CD4-positive, CD25-positive, alpha-beta regulatory T cell (primary cell): ENCODE measurements at places on chromosomes 12 and 14. TPM values are rescaled to one million over a fixed set of nuclear protein-coding genes. Genes with fewer than 3 reads are reported as not detected.

The SPIC gene
- not detected for total RNA-seq

The OVCH1 gene
- total RNA-seq = not detected

The CCDC175 gene
- total RNA-seq = 0.22 TPM

The HHIPL1 gene
- not detected for total RNA-seq

The TDRD9 gene
- 0.37 TPM for total RNA-seq

The SCARB1 gene
- 1.2 TPM for total RNA-seq

The KLHDC1 gene
- 3.1 TPM for total RNA-seq

The RBM19 gene
- 66.2 TPM for total RNA-seq

The CELA1 gene
- not detected for total RNA-seq

The CATSPERB gene
- 2.7 TPM for total RNA-seq

DNA sequence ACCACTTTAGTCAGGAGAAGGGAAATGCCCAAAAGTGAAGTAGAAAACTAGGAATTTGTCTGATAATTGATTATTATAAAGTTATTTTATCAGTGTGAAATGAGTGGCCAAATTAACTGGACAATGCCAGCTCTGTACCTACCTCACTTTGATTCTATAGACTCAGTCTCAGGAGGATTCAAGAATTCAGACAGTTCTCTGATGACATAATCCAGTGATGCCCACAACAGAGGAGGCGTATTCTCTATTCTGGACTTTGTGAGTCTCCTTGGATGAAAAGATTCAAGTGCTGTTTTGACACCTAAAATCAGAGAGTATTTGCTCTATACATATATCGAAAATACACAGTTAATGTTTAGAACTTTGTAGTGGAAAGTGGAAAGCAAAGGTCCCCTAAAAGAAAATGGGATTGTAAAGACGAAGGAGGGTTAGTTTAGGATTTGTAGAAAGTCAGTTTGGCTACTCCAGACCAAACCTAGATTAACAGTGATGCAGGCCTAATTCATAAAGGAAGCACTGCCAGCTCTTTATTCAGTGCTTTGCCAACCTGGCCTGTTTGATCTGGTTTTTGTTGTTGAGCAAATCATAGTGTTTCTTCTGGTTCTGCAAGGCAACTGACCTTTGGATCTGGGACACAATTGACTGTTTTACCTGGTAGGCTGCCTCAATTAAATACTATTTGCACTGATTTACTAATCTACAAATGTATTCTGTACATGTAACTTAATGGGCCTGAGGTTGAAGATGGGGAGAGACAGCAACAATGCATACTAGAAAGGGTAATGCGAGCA, 67.4 kb downstream of the DAD1 start:
- DNase-seq = no peak

DNA sequence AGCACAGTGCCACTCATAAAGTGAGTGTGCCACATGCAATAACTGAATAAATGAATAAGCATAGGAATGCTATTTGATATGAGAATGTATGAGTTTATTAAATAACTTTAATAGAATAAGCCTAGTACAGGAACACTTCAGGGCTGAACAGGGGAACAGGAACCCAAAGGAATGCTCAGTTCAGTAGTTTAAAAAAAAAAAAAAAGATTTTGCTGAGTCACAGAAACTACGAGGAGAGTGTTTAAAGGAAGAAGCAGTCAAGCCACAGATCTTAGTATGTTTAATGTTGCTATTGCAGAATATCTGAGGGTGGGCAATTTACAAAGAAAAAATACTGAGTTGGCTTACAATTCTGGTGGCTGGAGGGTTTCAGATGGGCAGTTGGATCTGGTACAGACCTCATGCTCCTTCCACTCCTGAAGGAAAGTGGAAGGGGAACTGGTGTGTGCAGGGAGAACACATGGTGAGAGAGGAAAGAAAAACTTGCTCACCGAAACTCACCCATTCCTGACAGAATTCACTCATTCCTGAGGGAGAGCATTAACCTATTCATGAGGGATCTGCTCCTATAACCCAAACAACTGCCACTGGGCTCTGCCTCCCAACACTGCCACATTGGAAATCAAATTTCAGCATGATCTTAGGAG, 880.3 kb upstream of the MGAT4C start:
- DNase-seq = no peak

GRCh38 chr14:72311516-72311915, 379.3 kb downstream of the RGS6 start:
- no peak for DNase-seq

DNA sequence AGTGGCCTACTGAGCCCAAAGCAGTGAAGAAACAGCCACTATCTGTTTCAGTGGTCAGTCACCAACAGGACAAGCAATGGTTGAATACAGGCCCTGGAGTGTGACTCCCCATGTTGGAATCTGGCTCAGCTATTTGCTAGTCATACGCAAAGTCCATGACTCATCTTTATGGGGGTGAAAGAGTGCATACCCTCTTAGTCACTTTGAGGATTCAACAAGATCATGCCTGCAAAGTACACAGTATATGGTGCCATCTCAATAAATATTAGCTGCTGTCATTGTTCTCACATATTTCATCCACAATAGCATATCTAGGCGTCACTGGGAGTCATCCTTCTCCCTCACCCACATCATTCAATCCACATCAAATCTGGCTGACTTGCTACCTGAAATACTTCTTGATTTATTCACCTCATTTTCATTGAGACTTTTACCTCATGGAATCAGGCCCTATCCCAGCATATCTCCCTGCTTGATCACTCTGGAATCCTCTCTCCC, 26.4 kb upstream of the STAB2 start:
- DNase-seq = no peak

DNA sequence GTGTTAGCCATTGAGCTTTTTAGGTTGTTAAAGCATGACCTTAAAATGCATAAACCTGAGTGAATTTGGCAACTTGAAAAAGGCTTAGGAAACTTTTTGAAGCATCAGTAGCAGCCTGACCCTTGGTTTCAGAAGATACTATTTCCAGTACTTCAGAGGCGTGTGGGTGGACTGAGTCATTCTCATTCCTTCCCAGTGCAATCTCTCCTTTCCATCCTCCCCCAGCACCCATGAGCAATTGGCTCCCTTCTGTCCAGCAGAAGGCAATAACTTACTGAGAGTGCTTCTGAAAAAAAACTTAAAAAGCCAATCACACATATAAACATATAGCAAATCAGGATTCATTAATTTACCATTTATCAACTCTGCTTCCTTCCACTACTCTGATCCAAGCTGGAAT, 299.3 kb upstream of the STXBP6 start:
- no peak for DNase-seq

DNA sequence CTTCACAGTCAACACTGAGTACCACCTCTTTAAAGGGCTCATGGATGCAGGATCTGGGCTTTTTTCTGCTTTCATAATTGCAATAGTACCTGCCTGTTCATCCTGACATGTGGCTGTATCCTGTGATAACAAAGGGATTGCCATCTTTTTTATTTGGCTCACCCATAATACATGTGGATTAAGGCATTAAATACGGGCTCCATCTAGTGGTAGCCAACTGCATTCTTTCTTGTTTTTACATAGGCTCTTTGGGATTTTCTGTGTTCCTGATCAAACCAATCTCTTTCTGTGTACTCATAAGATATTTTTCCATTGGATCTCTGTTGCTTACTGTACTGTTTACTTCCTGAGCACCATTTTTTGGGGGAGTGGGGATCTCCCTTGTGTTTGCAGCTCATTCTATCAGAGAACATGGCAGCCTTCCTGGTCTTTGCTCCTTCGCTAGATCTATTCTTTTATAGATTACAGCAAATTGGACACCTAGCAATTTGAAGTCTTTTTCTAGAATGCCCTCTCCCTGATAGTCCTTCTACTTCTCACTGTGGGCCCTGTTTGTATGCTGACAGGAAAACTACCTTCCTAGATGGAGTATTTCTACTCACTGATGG, 723.4 kb upstream of the MDGA2 start:
- DNase-seq = no peak

- no peak for DNase-seq
Measured at GRCh38 chr12:126708492-126708896, 1558.5 kb upstream of the TMEM132C start.

DNA sequence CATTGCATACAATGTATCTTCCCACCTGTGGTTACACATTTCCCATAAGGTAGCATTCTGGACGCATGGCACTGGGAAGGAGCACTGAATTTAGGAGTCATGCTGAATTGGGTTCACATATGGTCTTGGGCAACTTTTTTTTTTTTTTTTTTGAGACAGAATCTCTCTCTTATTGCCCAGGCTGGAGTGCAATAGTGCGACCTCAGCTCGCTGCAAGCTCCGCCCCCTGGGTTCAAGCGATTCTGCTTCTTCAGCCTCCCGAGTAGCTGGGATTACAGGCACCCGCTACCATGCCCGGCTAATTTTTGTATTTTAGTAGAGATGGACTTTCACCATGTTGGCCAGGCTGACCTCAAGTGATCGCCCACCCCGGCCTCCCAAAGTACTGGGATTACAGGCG, 13.3 kb downstream of the DIP2B start:
- no peak for DNase-seq

- DNase-seq = no peak
Measured at GRCh38 chr12:127286281-127286680, 980.7 kb upstream of the TMEM132C start.

DNA sequence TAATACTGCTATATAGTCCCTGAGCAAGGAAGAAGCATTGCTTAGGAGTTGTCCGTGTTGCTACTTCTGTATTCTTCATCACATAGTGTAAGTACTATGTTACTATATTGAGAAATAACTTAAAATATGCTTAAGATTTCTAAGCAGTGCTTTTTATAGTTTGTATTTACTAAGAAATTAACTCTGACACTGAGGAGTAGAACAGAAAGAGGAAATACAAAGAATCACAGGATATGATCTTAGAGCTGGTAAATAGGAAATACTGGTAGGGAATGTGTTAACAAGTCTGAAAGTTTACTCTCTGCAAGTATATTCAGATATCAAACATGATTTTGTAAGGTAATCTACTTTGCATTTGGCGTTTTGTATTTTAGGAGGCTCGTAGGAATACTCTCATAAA, 15.5 kb downstream of the XPOT start:
- DNase-seq = no peak

- no peak for DNase-seq
Measured at GRCh38 chr12:63880742-63881263, 36.3 kb downstream of the SRGAP1 start.

DNA sequence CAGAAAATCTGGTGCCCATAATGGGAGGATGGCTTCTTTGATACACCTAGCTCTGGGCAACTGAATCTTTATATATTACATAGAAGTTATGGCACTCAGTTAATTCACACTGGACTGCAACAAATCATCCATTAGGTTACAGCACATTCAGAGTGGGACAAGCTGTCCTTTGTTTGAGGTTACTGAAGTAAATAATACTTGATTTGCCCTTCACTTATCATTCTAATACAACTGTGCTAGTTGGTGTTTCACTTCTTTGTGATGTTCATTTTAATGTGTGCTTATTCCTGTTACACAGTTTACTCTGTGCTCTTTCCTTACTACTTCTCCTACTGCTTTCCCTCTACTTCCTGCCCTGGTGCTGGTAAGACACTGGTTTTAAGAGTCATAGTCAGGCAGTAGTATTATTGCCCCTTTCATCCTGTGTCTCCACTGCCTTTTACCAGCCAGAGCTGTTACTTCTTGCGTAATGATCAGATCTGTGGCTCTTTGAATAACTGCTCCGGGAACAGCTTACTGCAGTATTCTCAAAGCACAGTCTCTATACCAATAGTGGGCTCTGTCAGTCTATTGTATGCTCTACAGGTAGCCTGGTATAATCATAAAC, 36.4 kb upstream of the GXYLT1 start:
- no peak for DNase-seq

GRCh38 chr12:105331805-105332251, 1.3 kb downstream of the C12orf75 start:
- DNase-seq = no peak

- DNase-seq = peak; percentile 89
Measured at GRCh38 chr12:116325336-116325664, 47.8 kb upstream of the MED13L start.

- no peak for DNase-seq
Measured at GRCh38 chr12:116666305-116666673, 71.6 kb downstream of the SPRING1 start.

DNA sequence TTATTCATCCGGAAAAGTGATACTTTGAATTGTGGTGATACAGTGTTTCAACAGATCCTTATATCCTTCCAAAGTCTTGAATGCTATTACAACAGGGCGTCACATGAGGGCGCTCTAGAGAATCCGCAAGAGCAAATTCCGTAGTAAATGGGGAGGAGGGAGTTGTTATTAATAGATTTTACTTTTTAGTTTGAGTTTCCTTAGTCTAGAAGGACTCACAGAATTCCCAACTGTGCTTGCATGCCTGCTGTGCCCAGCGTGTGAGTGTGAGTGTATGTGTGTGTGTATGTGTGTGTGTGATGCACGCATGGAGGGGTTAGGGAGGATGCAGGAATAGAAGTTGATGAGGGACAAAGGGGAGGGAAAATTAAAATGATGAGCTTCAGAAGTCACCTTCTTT, 375.3 kb downstream of the C12orf75 start:
- peak; percentile 12 for DNase-seq

GRCh38 chr14:99241325-99242010, 30.5 kb downstream of the BCL11B start:
- DNase-seq = peak; percentile 76

DNA sequence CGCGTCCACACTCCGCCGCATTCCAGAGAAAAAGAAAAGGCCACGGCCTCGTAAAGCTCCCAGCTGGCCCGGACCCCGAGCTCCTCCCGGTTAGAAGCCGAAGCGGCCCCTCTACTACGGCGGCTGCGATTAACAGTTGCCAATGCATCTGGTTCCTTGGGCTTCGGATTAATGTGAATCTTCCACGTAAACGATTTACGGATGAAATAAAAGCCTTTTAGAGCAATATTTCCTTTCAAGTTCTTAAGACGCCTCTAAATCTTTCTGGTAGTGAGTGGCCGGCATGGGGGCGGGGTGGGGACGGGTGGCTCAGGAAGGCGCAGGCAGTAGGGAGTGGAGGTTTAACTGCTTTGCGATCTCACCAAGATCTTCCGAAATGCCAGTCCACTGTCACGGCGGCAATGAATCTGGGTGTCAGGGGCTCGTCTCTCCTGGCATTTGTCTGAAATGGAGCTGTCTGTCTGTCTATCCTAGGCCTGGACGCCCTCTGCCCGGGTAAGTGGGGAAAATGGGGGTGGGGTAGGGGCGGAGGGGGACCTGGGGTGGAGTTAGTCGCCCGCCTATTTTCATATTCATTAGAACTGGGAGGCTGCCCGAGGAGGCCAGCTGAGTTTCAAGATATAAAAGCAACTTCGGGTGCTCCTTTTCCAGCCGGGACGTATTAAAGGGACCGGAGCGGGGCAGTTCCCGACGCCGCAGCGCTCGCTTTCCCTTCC, 413 bp upstream of the ALX1 start:
- DNase-seq = no peak
